ENCODE measurements at places on chromosomes 6 and 20.

DNA sequence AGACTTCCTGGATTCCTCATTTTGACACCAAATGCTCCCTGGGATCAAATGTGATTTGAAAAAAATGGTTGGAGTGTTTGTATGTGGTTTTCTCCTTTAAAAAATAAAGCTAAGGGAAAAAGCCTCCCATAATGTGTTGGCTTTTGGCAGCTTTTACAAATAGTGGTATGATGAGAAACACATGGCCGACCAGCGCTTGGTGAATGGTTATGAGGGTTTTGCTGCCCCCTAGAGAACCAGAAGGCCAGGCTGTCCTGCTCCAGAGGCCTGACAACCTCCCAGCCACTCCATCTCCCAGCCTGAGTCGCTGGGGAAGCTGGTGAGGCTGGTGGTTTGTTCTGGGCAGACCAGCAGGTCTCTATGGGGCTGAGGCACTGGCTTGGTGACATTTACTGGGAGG lies 69.3 kb downstream of the CLIC5 start:
- DNase-seq: no peak

DNA sequence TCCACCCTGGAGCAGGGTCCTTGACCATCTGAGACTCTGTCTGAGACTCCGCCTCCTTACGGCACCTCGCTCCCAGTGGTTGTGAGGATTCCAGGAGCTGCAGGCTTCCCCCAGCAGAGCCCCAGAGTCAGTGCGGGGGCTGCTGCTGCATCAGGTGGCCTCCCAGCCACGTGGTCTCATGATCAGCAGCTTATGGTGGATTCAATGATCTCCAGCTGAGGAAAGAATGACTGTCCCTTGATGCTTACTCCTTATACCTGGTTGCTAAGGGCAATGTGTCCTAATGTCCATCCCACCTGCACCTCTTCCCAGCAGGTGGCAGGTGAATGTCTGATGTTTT lies 40.0 kb downstream of the SLC22A1 start:
- no peak for DNase-seq

DNA sequence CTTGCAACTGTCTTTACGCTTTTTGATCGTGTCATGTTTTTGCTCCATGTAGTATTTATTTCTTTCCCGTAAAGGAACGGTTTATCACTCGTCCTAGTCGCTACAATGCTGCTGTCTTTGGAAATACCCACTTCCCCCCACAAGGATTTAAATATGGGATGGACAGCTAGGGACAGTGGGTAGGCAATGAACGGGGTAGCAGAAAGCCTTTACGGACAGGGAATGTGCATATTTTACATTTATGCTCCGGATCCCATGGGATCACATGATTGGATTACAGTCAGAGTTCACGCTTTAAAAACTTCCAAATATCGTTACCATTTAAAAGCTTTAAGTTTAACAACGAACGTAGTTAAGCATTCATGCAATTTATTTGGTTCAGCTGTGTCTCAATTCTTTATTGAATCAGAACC lies 1.2 kb downstream of the HIVEP1 start:
- no peak for DNase-seq

DNA sequence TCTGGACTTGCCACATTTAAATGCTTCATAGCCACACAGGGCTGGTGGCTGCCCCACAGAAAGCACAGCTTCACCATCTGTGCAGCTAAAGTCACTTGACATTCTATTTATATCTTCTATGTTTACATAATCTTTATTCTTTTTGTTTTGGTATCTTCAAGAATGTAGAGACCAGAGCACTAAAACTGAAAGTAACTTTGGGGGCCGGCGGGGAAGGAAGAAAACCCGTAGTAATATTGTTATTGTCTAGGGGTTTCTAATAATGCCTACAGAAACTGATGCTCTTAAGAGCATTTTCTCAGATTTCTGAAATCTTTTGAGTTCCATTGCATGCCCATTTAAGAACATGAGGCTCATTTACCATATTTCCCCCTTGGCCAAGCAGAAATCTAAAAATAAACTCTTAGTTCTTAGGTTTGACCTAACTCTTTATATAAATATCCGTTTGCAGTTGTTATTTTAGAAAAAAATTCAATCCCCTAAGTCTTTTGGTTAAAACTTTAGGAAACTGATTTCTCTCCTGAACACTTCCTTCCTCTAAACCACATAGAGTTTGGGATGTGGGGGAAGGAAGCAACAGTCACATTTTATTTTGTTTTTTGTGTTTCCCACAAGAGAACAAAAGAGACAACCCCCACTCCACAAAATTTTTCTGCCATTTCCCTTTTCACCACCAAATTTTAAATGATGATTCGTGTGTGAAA lies 207.6 kb downstream of the OGFRL1 start:
- no peak for DNase-seq

DNA sequence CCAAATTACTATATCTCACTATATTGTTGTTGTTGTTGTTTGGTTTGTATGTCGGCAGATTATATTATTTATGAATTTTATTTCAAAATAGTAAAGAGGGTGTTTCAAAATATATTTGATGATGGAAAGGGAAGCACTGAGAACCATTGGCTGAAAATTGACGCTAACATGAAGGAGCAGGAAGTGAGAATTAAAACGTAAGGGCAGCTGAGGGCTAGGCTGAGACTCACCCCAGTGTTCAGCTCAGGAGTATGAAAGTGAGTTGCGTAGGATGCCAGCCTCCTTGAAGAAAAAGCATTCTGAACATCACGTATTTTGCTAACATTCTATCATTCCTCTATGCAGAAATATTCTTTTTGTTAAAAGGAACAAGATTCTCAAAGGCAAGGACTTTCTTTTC lies 10.7 kb upstream of the IPCEF1 start:
- DNase-seq: no peak

GRCh38 chr20:1891263-1892118 lies 3.7 kb upstream of the SIRPA start:
- no peak for DNase-seq

GRCh38 chr6:46098678-46099077 lies 31.1 kb upstream of the ENPP4 start:
- no peak for DNase-seq

- DNase-seq: no peak
Observed at GRCh38 chr6:42907336-42907735, 8.5 kb upstream of the PTCRA start.

- DNase-seq: no peak
Observed at GRCh38 chr20:38945012-38945411, 17.1 kb upstream of the DHX35 start.

DNA sequence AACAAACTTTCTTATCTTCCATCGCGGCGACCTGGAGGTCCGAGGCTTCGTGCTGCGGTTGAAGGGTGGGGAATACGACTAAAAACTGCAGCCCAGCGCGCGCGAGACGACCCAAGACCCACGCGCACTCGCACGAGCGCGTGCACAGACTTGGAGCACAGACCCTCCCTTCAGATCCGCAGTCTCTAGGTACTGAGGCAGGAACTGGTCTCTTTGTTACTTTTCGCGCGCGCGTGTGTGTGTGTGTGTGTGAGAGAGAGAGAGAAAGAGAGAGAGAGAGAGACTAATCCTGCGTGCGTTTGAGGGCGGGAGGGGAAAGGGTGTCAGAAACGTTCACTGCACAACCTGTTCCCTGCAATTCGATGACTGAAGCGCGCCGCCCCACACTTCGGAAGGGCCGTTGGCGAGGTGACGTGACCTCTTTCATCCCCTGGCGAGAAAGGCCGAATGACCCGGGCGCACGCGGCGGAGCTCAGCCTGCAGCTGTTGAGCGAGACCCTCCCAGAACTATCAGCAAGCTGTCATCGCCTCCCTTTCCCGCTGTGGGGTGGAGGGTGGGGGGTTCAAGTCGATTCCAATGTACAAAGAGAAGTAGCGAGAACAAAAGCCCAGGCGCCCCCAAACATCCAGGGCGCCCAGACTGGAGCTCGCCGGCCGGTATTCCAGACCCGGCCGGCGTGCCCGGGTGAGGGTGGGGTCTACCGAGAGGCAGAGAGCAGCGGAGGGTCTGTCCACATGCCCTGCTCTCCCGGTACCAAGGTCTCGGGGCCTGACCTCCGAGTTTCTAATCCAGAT lies 1.5 kb upstream of the TUBB2B start:
- DNase-seq: no peak

DNA sequence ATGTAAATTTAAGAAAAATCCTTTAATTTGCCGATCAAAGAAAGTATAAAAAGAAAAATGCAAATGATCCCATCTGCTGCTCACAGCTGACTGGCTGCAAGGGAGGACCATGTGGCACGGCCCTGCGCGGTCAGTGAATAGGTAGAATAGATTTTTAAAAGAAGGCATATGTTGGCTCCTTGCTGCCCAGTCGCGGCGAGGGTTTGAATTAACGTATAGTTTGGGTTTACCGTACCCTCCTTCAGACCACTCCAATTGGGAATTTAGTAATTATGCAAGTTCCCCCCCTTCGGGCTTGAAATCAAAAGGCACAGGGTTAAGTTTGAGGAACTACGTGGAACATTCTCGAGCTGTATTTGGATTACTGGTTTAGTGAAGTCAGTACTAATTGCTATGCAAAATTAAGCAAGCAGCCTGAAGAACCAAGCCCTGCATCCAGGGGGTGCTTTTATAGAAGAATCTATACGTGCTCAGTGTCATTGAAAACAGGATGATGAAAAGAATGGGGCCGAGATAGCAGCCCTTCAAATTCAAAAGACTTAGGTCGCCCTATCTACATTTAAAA lies 1.1 kb upstream of the BEND3 start:
- DNase-seq: no peak

DNA sequence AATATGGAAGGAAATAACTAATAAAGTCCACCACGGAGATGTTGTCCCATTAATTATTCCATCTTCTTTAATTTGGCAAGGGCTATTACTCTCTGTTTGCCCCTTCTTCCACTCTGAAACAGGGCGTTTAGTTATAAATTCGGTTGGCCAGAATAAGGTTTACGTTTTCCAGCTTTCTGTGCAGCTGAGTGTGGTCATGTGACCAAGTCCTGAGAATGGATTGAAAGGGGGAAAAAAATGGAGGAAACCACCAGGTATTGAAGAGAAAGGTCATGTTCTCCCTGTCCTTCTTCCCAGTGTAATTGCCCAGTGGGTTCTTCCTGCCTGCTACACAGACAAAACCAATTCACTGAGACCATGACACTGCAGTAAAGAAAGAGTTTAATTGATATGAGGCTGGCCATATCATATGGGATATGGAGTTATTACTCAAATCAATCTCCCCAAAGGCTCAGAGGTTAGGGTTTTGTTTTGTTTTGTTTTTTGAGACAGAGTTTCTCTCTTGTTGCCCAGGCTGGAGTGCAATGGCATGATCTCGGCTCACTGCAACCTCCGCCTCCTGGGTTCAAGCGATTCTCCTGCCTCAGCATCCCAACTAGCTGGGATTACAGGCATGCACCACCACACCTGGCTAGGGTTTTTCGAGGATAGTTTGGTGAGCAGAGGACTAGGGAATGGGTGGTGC lies 14.3 kb upstream of the TBC1D22B start:
- DNase-seq: no peak

DNA sequence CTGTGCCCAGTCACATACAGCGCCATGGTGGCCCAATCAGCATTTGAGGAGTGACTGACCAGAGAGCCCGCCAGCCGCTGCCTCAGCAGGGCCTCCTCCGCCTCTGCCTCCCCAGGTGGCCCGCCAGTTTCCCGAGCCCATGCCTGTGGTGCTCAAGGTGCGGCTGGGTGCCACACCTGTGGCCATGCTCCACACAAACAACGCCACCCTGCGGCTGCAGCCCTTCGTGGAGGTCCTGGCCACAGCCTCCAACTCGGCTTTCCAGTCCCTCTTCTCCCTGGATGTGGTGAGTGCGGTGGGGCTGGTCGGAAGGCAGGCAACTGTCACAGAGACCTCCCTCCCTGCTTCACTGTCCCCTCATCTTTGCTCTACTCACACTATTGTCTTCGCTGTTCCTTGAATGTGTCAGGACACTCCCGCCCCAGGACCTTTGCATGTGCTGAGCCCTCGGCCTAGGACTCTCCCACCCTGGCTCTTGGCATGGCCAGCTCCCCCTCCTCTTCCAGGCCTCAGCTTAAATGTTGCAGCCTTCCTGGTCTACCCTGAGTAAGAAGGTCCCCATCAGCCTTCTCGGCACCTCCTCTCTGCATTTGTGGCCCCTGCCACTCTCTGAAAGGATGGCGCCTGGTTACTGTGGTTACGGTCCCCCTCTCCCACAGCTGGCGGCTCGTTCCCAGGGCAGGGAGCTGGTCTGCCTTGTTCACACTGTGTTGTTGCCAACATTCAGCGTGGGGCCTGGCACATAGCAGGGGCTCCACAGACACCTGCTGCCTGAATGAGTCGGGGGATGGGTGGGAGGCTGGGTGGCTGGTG lies 11.8 kb upstream of the BPIFB6 start:
- no peak for DNase-seq

DNA sequence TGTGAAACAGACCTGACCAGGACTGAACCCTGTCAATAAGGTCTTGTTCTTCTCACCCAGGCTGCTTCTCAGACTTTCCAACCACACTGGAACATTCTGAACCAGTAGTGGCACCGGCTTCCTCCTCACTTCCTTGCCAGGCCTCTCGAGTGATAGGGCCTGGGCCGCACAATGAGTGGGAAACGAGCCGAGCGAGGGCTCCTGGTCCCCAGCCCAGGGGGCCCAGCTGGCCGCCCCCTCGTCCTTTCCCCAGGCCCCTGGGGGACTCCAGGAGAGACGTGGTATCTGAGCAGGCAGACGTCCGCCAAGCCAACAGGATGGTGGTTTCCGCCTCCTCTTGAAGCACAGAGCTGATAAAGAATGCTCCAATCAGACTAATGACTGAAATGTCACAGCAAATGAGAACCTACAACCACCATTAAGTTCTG lies 117.9 kb downstream of the GMDS start:
- no peak for DNase-seq

DNA sequence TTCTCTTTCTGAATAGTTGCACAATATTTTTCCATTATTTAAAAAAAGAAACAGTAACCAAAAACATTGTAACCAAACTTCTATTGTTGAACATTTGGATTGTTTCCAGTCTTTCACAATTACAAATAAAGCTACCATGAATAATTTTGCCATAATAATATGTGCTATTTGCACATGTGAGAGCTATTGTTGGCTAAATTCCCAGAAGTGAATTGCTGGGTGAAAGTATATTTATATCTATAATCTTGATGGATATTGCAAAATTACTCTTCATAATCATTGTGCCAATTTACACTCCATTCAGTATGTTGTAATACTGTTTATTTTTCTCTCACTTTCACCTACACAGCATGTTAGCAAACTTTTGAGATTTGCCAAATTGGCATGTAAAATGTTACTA lies 36.6 kb upstream of the SLC22A16 start:
- DNase-seq: no peak

DNA sequence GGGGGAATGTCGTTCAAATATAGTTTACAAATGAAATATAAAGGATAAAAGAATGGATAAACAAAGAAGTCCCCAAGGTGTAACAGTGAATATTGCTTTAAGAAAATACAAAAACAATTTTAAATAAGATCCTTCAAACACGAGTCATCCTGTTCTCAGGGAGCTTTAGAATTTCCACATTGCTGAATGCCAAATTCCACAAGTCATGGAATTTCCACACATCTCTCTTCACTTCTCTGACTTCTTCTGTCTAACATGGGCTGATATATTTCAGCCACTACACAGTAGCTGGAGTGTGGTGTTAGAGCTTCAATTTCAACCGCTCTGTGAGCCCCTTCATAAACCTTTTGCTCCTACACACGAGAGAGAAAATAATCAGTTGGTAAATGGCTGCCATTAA lies 28.0 kb downstream of the IL22RA2 start:
- no peak for DNase-seq
